ENCODE measurements at places on chromosomes 5 and 9.

DNA sequence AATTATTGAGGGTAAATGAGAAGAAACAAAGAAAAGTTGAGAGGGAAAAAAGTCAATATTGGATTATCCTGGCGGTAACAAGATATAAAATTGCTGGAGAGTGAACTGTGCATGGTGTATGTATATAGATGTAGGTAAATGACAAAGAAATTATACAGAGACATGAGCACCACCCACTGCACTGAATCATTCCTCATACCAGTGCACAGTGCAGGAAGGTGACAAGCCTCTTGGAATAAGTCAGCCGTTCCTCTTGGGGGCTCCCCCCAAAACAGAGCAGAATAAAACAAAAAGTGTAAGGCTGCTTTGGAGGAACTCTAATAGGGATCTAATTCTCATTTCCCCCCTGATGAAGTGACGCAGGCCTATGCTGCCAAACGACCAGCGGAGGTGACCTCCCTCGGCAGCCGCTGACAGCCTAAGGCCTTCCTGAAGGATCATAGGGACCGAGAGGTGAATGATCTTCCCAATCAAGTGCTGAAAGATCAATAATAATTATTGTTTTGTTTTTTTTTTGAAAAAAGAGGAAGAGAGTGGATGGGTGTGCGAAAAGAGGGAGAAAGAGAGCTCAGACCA lies 245.0 kb downstream of the PSAT1 start:
- no peak for DNase-seq

DNA sequence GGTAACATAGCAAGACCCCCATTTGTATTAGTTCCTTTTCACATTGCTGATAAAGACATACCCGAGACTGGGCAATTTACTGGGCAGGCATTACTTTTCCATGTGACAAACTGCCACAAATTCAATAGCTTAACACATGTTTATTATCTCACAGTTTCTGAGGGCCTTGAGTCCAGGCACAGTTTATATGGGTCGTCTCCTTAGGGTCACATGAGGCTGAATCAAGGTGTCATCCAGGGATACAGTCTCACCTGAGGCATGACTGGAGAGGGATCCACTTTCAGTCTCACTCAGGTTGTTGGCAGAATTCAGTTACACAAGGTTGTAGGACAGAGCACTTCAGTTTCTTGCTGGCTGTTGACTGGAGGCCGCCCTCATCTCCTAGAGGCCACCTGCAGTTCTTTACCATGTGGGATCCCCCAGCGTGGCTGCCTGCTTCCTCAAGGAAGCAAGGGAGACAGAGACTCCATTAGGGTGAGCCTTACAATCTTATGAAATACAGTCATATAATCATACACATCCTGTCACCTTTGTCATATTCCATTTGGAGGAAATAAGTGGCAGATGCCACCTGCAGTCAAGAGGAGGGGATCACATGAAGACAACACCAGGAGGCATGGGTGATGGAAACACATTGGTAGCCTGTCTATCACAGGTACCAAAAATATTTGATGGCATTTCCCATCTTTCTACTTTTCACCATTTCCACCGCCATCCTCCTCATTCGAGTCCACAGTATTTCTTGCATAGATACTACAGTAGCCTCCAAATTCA lies 15.1 kb upstream of the ERAP1 start:
- no peak for DNase-seq

- no peak for DNase-seq
These were observed 122.8 kb downstream of the SIL1 start for GRCh38 chr5:139075066-139076050.

- no peak for DNase-seq
These were observed 142.1 kb upstream of the ADAMTSL1 start for GRCh38 chr9:18331808-18332209.

- no peak for DNase-seq
These were observed 24.0 kb downstream of the NRG2 start for GRCh38 chr5:140018920-140019644.

DNA sequence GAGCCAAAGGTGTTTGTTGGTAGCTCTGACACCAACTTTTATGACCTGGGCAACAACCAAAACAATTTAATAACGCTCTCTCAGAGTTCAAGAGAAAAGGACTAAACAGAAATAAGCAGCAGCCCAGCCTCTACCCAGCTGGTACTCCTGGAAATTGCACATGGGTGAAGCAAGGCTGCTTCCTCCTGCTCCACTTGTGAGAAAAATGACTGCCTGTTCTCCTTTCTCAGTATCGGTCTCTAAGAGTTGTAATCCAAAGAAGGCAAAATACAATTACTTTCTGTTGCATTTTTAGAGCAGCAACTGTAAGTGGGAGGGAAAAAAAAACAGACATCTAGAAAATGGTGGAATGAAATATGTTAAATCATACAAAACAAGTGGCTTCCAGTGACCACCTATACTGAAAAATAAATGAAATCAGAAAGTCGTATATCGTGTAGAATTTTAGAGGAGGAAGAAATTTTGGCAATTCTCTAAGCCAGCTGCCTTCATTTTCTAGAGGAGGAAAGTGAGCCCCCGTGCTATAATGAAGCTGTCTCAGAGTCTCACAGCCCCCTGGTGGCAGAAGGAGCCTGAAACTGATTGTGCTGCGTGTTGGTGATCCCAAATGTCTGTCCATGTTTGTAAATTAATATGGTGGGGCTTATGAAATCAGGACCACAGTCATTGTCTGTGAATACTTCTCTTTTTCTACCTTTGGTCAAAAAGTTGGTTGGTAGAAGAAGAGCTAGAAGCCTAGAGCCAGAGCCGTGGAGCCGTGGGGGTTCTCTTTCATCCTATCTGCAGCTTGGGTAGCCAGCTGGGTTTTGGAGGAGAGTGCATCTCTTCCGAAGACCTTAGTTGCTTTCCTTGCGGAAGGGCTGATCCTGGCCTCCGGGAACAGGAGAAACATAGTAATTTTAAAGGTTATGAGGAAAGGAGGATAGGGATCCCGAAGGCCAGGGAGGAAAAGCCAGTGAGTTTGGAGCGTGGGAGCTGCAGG lies 139.9 kb downstream of the PIP5K1B start:
- peak; percentile 7 for DNase-seq

DNA sequence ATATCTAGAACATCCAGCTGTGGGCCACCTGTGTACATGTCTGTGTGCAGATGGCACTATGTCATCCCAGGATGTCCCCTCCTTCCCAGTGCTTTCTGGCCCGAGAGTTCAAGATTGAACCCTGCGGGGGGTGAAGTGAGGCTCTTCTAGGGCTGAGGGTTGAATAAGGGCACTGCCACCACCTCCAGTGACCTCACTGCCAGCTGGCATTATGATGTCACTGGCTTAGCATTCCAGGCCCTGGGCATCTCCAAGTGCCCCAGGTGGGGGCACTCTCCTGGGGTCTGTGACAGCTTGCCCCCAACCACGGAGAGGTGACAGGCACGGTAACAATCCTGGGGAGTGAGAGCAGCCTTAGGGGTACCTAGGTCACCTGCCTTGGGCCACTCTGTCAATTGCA lies 27.1 kb downstream of the CXXC5 start:
- no peak for DNase-seq

DNA sequence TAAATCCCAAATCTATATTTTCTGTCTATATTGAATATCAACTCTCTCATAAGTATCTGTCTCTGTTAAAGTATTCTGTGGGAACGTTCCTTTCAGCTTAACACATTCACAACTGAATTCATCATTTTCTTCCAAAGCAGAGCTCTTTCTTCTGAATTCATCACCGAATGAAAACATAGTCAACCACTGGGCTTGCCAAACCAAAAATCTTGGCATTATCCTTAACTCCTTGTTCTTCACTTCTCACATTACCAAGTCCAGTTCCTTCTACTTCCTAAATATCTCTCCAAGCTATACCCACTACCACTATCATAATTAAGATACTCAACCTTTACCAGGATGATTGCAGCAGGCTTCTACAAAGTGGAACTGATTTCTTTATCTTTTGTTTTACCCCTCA lies 559.8 kb downstream of the MAT2B start:
- no peak for DNase-seq
